Activated T-cell treated with anti-CD3 and anti-CD28 coated beads for 24 hours (primary cell): ENCODE measurements at places on chromosomes 7 and 10.

GRCh38 chr10:75764974-75765788, 333.8 kb downstream of the LRMDA start:
- DNase-seq: no peak

- DNase-seq: no peak
These were observed 287.8 kb downstream of the GALNT17 start for GRCh38 chr7:71419546-71420337.

- DNase-seq: no peak
These were observed 54.0 kb downstream of the ALOX5 start for GRCh38 chr10:45427970-45428366.

DNA sequence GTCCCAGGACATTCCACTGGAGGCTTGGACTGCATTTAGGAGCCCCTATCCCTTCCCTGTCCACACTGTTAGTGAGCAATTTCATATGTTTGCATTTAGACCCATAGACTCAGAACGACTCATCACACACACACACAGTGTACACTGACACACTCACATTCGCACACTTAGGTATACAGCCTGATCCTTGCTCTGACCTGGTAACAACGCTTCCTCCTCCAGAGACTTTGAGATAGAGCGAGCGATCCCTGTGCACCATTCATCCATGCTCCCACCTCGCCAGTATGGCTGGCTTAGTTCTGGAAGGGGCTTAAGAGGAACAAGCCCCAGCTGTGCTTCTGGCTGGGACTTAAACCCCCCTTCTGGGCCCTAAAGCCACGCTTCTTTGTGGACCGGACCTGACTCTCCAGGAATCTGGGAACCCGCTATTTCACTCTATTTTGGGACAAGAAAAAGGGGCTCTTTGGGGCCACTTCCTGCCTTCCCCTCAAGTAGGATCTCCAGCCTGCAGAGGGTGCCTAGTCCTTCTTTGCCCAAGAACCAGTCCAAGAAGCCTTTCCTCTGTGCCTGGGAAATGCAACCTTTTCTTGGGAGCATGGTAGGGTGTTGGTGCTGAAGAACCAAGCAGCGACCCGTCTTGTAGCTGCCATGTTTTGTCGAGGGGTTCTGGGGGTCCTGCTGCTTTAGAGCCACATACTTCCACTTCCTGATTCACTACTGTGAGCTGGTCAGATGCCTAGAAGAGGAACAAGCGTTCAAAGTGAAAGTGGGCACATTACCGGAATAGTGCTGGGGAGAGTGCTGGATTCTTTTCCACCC, 1.1 kb upstream of the HOXA13 start:
- DNase-seq: no peak

GRCh38 chr7:27214239-27214950, 14.5 kb upstream of the HOXA13 start:
- no peak for DNase-seq

GRCh38 chr7:151315038-151315655, 26.5 kb upstream of the NUB1 start:
- peak; percentile 68 for DNase-seq

DNA sequence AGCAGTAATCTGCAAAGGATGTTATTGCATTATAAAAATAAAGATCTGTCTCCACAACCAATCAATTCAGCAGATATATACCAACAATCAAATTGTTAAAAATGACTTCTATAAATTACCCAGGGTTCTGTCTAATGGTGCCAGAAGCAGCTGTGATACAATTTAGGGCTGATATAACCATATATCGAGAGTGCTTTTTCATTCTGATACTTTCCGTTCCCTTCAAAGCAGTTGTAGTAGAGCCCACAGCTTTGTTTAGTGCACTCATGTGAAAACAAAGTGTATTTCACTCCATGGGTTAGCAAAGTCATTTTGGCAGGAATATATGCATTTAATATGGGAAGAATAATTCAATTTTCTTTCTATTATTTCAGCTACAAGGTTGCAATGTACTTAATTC, 83.1 kb upstream of the CHCHD3 start:
- no peak for DNase-seq

- no peak for DNase-seq
These were observed 33.1 kb upstream of the NEUROD6 start for GRCh38 chr7:31373337-31374289.

- DNase-seq: no peak
These were observed 59.6 kb downstream of the NPY start for GRCh38 chr7:24343614-24344013.

DNA sequence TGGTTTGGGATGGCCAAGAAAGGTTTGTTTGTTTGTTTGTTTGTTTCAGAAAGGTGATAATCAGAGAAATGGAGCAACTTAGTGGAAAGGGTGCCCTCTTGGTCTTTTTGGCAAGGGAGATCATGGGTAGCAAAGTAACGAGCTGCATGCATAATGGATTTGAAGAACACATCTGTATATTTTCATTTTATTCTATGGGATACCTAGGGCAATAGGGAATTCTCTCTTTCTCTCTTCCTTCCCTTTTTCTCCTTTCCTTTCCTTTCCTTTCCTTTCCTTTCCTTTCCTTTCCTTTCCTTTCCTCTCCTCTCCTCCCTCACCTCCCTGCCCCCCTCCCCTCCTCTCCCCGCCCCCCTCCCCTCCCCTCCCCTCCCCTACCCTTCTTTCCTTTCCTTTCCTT, 492.1 kb downstream of the NEBL start:
- no peak for DNase-seq

DNA sequence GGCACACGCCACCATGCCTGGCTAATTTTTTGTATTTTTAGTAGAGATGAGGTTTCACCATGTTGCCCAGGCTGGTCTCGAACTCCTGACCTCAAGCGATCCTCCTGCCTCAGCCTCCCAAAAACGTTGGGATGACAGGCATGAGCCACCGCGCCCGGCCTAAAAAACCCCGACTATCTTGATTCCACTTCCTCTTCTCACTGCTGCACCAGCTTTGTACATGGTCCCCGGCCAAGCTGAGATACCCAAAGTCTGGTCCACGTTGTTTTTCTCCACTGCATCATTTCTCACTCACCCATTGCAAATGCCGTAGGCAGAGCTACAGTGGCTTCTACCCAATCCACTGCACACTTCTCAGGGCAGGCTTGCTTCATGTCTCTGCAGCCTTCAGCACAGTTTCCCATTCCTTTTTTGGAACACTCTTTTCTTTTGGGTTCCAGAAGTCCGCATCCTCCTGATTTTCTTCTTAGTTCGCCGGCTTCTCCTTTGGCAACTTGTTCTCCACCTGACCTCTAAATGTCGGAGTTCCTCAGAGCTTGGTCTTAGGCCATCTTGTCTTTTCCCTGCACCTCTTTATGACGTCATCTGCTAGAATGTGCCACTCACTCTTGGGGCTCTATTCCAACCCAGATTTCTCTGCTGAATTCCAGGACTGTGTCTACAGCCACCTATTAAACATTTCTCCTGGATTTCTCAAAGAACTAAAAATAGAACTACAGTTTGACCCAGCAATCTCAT, 6.0 kb upstream of the GNB2 start:
- no peak for DNase-seq

DNA sequence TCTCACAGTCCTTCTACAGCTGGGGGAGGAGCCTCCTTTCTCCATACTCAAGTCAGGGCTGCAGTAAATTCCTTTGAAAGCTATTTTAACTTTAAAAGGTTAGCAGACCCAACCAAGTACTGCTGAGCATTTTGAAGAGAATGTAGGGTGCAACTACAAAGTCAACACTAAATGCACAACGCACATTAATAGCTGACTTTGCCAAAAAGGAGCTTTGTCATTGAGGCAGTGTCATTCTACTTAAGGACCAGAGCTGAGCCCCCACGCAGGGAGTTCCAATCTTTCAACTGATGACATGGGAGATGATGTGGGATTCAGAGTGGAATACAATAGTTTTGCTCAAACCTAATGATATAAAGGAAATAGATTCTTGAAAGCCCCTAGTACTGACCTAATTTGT, 20.3 kb downstream of the TECTB start:
- DNase-seq: no peak

DNA sequence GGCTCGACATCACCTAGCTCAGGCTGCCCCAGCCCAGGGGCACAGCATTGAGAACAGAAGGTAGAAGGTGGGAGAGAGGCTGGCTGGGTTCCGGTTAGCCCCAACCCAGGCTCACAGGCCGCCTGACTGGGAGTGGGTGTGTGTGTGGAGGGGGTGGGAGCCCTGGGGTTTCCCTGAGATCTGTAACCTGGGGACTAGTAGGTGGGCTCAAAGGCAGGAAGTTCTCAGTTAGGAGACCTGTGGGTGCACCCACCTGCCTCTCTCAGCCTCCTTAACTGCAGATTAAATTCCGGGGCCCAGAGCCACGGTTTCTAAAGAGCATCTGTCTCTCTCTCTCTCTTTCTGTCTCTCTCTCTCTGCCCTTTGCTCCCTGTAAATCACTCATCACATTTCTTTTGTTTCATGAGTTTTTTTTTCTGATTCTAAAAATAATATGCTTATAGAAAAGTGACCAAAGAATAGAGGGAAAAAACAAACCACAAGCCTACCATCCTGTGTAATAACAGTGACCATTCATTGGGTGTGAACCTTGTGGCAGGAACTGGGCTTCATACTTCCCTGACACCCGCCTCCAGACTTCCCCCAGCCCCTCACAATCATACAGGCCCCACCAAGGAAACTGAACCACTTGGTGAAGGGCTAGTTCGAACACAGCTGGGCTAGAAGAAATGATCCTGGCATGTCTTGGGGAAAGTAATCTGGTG, 83.4 kb upstream of the SMNDC1 start:
- DNase-seq: no peak

GRCh38 chr10:77648472-77648871, 10.9 kb upstream of the KCNMA1 start:
- DNase-seq: no peak

GRCh38 chr10:89949496-89949895, 248.1 kb downstream of the KIF20B start:
- DNase-seq: no peak

DNA sequence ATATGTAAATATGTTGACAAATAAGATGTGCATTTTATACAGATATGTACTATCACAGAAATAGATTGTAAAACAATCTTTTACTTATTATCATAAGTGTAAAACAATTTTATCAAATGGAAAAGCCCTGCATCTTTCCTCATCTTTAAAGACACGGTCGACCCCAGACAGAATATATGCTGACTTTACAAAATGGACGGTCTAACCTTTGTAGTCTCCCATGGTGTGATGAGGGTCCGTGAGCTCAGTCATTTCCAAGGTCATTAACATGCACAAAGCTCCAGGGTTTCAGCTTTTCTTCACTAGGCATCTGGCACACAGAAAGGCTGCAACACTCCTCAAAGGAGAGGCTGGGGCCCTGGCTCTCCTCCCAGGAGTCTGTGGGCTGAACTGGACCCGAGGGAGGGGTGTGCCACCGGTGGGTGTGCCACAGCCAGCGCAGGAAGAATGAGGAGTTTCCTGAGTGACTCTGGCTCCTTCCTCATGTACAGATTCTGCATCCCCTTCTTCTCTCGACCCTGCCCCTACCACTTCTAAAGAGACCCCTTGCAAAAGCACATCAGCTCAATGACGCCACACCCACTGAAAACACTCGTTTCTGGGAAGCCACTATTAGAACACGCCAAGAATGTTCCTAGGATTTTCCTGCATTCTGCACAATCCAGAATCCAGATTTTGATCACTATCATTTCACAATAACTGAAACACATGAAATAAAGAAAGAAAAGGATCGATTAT, 26.2 kb upstream of the ABLIM1 start:
- DNase-seq: no peak

DNA sequence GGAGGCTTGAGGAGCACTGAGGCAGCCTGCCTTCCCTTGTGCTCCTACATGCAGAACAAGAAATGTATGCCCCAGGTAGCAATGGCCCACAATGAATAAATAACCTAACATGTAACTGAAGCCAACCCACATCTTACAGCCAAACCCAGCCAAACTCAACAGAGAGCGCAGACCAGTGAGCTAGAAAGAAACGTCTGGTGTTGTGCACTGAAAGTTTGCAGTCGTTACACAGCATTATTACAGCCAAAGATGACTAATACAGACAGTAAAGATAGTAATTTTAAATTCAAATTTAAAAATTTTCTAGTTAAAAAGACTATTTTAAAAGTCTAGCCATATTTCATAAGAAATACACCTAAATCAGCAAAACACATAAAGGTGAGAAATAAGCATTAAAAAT, 11.2 kb downstream of the USP6NL start:
- DNase-seq: no peak

DNA sequence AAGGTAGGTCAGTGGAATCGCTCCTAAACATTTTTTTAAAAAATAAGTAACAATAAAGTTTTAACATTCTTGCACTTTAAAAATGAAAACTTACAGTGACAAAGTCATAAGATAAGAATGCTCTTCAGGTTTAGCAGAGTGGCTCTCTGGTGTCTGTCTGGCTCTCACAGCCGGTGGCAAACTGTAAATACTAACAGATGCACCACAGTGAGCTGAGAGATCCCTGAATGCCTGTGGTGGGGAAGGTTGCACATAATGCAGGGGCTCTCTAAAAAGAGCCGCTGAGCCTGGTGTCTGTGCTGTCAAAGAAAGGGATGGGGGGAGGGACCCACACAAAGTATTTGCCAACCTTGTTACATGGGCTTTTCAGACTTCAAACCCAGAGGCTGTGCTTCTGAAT, 498.3 kb downstream of the CCSER2 start:
- no peak for DNase-seq

DNA sequence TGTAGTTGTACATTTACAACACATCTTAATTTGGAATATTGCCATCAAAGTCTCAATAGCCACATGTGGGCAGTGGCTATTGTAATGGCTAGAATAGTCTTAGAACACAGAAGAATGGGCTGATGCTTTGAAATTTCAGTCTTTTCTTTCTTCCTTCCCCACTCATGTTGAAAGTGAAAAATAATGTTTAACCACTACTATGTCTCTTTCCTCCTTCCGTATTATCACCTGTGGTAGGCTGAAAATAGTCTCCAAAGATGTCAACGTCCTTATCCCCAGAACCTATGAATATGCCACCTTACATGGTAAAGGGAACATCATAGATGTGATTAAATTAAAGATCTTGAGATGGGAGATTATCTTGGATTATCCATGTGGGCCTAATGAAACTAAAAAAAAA, 154.0 kb downstream of the SUGCT start:
- no peak for DNase-seq

GRCh38 chr10:118472415-118473304, 122.8 kb downstream of the PRLHR start:
- DNase-seq: no peak

- no peak for DNase-seq
These were observed 24.7 kb upstream of the DPYSL4 start for GRCh38 chr10:132162021-132162531.

DNA sequence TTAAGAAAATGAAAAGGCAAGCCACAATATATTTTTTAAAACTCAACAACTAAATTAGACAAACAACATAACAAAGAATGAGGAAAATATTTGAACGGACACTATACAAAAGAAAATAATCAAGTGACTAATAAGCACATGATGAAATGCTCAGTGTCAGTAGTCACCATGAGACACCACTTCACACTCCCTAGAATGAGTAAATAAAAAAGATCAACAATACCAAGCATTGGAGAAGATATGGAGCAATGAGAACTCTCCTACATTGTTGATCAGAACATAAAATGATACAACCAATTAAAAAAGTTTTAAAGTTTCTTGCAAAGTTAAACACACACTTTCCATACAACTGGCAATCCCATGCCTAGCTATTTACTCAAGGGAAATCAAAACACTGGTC, 222.2 kb downstream of the C7orf25 start:
- DNase-seq: no peak
